ENCODE measurements at places on chromosomes 2 and 18. TPM values are rescaled to one million over a fixed set of nuclear protein-coding genes. Genes with fewer than 3 reads are reported as not detected.
A peak's percentile ranks its signal among the peaks of the same experiment; 100 is the strongest.

GRCh38 chr2:60413814-60414168 lies 139.7 kb downstream of the BCL11A start:
- DNase-seq, result no peak

DNA sequence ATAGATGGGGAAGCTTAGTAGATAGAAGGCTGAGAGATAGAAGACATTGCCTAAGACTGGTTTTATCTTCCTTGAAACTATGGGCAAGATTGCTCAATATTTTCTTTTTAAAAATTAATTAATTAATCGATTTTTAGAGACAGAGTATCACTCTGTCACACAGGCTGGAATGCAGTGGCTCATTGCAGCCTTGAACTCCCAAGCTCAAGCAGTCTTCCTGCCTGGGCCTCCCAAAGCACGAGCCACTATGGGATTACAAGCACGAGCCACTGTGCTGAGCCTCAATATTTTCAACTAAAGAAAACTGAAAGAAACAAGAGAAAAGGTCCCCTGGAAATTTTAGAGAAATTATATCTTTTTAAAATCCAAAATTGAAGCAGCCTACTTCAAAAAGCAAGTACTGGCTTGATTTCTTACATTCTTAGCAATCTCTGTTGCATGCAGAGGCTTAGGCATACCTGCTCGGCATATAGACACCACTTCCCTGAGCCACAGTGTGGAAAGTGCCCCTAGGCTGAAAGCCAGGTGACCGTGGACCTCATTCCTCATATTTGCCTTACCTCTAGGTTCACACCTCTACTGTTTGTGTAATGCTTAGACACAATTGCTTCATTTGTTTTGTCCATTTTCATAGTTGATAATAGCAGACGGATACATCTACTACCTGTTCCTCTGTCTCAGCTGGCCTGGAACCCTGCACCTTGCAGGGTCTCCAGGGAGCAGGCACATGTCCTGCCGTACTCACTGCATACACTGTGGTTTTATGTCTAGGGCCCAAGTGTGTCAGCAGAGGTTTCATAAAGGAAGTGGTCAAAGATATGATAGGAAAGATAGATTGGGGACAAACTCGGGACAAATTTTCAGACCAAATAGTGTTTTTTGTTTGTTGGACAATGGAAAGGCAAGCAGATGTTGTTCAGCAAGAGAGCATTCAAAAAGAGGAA lies 166.5 kb upstream of the ALPP start:
- DNase-seq, result no peak

DNA sequence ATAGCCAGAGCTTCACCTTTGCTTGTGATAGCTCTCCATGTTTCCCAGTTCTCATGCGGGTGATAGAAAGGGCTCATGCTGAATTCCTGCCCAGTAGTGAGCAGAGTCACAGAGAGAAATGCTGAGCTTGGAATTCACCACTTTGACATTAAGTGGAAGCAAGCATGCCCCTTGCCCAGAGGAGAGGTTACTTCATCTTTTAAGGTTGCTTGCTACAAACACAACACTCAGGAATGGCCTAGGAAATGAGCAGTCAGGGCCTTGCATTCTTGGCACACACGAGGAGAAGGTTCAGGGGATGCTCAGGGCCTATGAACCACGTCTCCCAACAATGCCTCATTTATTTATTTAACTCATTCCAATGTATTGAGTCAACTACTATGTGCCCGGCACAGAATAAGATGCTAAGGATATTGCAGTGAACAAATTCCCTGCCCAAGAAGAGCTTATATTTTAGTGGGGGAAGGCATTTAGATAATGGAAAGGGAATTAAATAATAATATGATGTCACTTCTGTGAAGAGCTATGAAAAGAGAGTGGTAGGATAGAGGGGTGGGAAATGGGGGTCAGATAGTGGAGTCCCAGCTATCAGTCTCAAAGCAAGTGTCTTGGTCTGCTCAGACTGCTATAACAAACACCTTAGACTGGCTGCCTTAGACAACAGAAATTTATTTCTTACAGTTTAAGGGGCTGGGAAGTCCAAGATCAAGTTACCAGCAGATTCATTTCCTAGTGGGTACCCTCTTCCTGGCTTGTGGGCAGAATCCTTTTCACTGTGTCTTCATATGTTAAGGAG lies 42.1 kb downstream of the DDX18 start:
- DNase-seq, result no peak

Gene ABCG5
- not detected for polyA plus RNA-seq

DNA sequence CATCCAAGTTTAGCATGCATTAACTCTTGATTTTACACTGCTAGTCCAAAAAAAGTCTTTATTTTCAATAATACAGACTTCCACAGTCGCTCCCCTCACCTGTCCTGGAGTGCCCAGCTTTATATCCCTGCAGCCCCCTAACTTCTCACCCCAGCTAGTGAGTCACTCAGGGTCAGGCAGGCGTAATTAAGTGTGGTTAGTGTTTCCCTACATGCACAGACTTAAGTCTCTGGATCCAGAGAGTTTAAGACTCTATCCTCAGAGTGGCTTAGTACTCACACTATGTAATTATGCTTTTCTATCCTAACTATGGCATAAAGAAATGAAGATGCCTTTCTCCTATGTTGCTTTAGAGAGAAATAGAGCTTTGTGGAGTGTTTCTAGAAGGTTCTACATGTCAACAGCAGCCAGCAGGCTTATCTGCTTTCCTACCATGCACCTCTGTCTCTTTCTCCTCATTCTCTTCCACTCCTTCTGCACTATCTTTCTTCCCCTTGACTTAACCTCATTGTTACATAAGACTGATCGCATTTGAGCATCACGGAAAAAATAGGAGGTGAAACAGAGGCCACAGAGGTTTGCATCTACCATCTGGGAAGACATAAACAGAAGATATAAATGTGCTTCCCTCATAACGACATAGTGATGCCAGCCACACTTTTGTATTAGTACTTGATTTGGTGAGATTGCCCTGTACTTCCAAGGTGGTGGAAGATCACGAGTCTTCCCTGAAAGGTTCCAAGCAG lies 34.4 kb upstream of the PMAIP1 start:
- DNase-seq, result no peak

- peak; percentile 54 for DNase-seq
These were observed 947 bp downstream of the ITSN2 start for GRCh38 chr2:24359129-24360049.

GRCh38 chr18:13440277-13441248 lies 222.0 kb downstream of the LDLRAD4 start:
- no peak for DNase-seq

DNA sequence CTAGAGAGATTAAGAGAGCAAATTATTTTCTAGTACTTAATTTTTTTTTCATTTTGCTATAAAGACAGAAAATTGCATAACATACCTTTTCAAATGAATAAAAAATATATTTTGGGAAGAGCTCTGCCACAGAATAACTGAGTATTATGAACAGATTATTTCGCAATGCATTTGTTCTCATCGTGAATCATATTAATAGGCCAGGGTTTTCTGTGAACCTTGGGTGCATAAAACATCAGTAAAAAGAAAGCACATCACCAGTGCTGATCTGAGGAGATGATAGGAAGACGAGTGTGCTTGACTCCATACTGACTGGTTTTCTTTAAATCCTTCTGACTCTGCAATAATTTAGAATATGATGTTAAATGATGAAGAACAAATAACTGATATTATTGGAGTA lies 409.1 kb downstream of the CPS1 start:
- no peak for DNase-seq

GRCh38 chr2:104794441-104794840 lies 59.5 kb upstream of the POU3F3 start:
- DNase-seq, result no peak

- DNase-seq, result no peak
These were observed 123.1 kb upstream of the STON1 start for GRCh38 chr2:48406794-48407349.

Gene CDC42EP3
- polyA plus RNA-seq, result 170 TPM

DNA sequence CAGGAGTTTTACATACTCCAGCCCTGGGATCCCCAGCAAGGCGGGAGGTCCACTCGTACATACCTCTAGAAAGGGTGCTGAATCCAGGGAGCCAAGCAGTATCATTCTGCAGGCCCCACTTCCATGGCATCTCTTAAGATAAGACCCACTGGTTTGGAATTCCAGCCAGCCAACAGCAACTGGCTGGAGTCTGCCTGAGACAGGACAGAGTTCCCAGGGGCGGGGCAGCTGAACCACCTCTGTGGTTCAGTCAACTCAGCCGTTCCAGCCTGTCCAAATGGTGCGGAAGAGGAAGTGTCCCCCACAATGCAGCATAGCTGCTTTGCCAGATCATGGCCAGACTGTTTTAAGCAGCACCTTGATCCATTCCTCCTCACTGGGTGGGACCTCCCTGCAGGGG lies 33.2 kb downstream of the ZNF892 start:
- DNase-seq, result no peak

- no peak for DNase-seq
These were observed 125.2 kb upstream of the GAREM1 start for GRCh38 chr18:32595832-32596231.

- no peak for DNase-seq
These were observed 11.1 kb downstream of the STAMBP start for GRCh38 chr2:73839653-73840411.

DNA sequence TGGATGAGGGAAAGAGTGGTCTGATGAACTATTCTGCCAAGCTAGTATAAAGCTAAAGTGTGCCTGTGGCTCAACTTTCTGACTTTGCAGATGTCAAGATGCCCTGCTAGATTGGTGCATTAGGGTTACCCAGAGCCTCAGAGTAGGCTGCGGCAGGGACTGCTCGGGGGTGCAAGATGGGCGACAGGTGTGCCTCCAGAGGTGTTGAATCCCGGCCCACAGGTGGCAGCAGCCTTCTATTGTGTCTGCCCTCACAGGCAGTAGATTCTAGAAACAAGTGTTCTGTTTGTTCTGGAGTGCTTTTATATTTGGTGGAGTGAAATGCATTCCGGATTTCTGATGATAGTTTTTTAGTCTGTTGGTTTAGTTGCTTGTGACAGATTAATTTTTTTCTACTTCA lies 131.6 kb upstream of the IL1R2 start:
- no peak for DNase-seq

Gene KCNS3
- polyA plus RNA-seq, result not detected

DNA sequence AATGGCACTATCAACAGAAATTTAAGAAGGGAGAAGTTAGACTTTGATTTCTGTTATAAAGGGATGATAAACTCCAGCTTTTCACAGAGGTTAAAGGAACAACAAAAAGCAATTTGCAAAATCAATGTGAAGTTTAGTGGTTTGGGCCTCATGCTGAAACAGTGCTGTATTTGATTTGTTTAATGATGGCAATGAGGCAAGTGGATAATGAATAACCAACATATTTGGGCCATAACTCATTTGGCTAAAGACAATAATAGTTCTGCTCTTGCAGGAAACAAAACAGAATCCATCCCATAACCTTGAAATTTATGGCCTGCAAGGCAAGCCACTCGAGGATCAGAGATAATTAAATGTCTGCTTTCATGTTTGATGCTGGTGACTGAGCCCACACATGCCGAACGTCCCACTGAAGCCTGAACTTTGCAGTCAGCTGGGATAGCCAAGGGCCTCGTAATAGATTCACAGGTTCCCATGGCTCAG lies 56.5 kb downstream of the TPGS2 start:
- no peak for DNase-seq

GRCh38 chr2:120750488-120751210 lies 15.0 kb downstream of the GLI2 start:
- no peak for DNase-seq

- no peak for DNase-seq
These were observed 90.3 kb downstream of the PTPN4 start for GRCh38 chr2:119849838-119850565.

- DNase-seq, result no peak
These were observed 1185.2 kb upstream of the PIK3C3 start for GRCh38 chr18:40769786-40770185.

DNA sequence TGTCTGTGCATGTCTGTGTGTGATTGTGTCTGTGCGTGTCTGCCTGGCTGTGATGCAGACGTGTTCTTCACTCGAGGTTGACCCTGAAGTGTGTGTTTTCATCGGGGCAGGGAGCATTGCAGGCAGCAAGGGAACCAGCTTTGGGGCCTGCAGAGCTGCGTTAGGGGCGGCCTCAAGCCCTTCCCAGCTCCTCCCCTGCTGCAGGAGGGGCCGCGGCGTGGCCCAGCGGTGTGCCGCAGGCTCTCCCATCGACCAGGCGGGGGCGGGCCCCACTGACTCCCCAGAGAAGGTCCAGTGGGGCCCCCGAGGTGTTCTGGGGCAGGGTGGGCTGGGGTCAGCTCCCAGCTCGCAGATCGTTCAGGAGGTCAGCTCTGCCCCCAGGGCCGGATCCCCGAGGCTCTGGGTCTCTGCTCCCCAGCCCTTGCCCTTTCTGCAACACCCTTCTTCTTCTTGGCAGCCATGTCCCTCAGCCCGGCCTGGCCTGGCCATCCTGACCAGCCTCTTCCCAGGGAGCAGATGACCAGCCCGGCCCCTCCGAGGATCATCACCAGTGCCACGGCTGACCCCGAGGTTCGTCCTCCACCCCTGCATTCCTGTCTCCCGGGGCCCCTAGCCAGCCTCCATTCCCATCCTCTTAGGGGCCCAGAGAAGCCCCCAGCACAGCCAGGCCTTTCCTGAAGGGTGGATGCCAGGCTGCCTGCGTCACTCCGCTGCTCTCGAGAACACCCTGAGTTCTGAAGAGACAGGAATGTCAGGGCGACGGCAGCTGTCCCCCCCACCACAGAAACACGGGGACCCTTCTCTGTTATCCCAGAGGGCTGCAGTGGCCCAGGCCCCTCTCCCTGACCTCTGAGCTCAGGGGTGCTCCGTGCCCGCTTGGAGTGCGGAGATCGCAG lies 11.1 kb upstream of the KLHL30 start:
- DNase-seq, result no peak

DNA sequence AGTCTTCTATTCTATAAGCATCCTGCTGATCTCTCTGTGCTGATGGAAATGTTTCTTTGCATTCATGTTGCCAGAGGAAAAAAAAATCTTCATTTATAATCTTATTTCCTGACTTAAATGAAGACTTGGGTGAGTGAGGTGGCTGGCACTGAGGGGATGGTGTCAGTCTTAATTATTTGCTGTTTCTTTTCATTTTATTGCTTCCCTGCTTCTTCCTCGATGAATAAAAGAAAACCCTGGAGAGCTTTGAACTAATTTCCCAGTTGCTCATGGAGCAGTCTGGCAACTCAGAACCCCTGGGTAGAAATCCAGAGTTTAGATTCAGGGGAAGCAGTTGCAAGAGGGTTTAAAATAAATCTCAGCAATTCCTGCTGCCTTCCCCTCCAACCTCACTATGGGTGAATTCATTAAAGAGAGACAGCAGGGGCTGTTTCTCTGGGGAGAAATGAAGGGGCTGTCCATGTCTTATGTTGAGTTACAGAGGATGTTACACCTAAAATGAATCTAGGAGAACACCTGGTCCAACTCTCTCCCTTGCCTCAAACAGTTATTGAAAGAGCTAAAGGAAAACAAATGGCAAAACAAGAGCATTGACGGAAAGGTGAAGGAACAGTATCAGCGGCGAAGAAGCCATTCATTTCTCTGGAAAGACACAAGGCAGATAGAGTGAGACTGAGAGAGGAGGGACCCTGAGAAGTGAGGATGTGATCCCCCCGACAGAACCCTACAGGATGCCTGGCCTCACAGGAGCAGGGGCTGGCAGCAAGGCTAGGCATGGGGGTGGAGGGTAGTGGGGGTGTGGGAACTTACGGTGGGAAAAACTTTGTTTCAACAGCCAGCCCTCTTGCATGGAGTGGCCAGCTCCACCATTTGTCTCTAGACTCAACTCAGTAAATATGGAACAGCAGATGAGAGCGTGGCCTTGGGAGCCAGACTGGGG lies 41.0 kb downstream of the SP110 start:
- DNase-seq, result no peak

GRCh38 chr2:120682654-120683053 lies 53.0 kb upstream of the GLI2 start:
- no peak for DNase-seq

Gene REEP1
- not detected for polyA plus RNA-seq

- no peak for DNase-seq
These were observed 12.2 kb upstream of the ARL5A start for GRCh38 chr2:151840216-151841046.
